ENCODE measurements at places on chromosomes 3 and 15.

DNA sequence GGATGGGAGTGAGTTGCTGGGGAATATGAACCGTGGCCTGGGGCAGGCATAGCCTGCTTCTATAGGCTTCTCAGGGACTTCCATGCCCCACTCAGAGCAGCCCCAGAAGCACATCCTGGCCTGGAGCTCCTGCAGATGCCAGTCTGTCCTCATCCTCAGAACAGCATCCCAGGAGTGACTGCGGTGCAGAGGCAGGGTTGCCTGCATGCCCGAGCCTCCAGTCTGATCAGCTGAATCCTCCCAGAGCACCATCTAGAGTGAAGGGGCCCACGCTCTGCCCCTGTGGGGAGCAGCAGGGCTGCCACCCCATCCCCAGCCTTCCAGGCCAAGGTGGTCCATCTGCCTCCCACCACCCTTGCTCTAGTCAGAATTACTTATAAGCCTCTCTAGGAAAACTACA lies 44.7 kb upstream of the APEH start:
- DNase-seq: no peak

GRCh38 chr3:183319371-183319770 lies 66.3 kb downstream of the B3GNT5 start:
- no peak for DNase-seq

- DNase-seq: no peak
Measured at GRCh38 chr3:49199900-49200281, 28.5 kb downstream of the KLHDC8B start.

- peak; percentile 15 for DNase-seq
Measured at GRCh38 chr3:169945313-169945712, 21.3 kb upstream of the SEC62 start.

DNA sequence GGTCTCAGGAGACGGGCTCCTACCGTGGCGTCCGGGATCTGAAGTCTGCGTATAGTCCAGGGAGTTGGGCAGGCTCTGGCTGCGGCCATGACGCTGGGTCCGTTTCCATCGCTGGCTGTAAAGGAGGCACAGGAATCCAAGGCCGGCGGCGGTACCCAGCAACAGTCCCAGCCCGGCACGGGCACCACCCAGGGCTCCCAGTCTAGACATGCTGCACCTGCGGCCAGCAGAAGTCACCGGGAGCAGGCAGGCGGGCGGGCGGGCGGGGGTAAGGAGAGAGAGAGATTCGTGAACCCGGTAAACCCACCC lies 526 bp downstream of the RMDN3 start:
- no peak for DNase-seq

GRCh38 chr15:46660096-46660842 lies 1025.4 kb downstream of the SQOR start:
- no peak for DNase-seq

GRCh38 chr3:42119561-42120355 lies 28.6 kb downstream of the TRAK1 start:
- no peak for DNase-seq

- DNase-seq: no peak
Measured at GRCh38 chr3:183475016-183475763, 46.8 kb upstream of the MCF2L2 start.

- DNase-seq: no peak
Measured at GRCh38 chr15:82958638-82959037, 6.1 kb upstream of the HOMER2 start.

DNA sequence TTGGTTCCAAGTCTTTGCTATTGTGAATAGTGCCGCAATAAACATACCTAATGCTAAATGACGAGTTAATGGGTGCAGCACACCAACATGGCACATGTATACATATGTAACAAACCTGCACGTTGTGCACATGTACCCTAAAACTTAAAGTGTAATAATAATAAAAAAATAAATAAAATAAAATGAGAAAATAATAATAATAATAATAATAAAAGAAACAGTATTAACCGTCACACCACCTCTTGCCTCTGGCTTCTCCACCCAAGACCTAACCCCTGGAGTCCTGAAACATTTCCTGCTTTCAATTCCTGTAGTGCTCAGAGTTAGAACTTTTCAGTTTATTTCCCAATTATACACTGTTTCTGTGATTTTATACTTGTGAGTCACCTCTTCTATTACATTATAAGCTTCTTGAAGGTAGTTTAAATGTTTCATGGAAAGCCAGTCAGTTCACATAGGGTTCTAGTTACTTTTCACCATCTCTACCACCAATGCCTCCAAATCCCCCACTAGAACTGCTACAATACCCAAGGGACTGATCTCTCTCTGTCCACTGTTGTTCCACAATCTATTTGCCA lies 18.4 kb upstream of the GHSR start:
- DNase-seq: no peak

DNA sequence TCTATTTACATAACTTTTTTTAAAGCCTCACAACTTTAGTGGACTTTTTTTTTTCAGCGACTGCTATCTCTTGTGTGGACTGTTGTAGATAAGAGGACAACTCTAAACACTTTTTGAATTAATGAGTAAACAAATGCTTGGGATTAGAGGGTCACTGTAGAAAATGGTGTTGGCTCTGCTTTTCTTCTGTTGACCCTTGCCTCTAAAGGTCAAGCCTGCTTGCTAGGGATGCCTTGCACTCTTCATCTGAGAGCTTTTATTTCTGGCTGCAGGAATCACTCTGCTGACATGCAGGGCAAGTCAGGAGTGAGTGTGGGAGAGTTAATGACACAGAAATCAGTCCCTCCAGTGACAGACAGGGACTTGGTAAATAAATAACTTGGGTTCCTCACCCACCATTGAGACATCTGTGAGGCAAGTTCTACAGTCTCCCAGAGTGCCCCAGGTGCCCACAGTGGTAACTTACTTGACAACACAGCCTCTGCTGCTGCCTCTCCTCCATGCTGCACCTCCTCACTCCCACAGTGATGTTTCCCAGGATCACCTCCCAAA lies 390.1 kb downstream of the IL20RB start:
- DNase-seq: no peak

DNA sequence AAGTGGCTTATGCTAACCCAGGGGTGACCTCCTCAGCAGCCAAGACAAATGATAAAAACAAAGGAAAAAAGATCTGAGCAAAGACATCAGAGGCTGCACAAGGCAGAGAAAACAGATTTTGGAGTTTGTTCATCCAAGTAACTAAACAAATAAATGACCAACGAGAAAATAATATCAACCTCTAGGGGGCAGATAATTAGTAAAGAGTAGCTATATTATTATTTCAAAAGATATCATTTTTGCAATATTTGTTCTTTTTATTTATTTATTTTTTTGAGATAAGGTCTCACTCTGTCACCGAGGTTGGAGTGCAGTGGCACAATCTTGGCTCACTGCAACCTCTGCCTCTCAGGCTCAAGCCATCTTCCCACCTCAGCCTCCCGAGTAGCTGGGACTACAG lies 101.8 kb downstream of the PCCB start:
- DNase-seq: no peak

DNA sequence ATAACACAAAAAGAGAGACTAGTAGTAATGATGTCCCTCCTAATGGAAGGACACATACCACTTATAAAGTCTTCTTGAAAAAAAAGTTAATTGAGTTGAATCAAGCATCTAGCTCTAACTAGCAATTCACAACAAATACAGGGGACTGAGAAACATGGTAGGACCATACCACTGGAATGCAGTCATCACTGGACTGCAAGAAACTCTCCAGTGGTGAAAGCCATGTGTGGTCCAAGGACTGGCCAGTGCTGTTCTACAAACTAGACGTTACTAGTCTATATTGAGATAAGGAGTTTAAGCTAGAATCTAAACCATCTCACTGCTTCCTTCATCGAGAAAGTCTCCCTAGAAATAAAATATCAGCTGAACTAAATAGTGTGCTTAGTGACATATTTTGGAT lies 16.7 kb downstream of the FBN1 start:
- DNase-seq: no peak

DNA sequence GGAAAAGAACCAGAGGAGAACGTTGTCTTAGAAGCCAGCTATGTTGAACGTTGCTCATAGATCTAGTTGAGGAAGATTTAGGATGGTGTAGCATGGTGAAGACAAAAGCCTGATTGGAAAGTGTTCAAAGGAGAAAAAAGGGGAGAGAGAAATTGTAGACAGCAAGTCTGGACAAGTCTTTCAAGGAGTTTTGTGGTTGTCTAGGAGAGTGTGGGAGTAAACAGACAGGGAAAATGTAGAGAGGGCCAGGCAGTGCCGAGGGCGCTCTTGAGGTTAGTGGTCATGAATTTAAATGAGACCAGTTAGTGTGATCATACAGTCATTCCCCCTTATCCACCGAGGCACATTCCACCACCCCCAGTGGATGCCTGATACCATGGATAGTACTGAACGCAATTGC lies 167.5 kb upstream of the IL12A start:
- DNase-seq: no peak

DNA sequence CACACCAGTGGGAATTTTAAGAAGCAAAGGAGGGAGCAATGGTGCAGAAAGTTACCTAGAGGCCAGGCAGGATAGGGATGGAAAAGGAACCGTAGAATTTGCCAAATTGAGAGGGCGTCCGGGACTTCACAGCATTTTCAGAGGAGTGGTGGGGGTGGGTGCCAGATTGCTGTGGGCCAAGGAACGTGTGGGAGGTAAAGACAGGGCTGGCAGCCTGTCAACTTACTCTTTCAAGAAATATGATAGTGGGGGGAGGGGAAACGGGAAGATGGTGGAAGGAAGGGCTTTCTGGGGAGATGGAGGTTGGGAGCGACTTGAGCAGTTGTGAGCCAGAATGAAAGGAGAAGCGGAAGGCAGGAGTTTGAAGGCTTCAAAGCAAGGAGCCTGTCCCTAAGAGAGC lies 1.4 kb upstream of the SLC6A11 start:
- no peak for DNase-seq

GRCh38 chr3:14124223-14124614 lies 451 bp downstream of the CHCHD4 start:
- DNase-seq: no peak

GRCh38 chr3:64021922-64022321 lies 1.4 kb downstream of the PSMD6 start:
- DNase-seq: no peak

- DNase-seq: no peak
Measured at GRCh38 chr3:171678971-171679492, 131.3 kb downstream of the PLD1 start.

GRCh38 chr3:177341736-177342419 lies 144.6 kb upstream of the TBL1XR1 start:
- no peak for DNase-seq

DNA sequence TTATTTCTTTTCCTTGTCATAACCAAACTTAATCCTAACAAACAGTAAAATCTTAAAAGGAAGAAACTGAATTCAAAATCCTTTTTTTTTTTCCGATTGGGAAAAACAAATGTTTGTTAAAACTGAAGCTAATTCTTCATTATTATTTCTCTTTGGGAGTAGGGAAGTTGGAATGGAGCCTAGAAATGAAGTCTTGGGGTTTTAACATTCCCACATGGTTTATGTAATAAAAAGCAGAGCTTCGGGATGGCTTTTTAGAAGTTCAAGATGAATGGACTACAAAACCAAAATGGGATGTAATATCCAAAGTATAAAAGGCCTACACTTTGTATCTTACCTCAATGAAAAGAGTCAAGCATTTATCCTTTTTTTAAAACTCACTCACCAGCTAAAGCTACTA lies 189.0 kb upstream of the TMC3 start:
- DNase-seq: no peak

DNA sequence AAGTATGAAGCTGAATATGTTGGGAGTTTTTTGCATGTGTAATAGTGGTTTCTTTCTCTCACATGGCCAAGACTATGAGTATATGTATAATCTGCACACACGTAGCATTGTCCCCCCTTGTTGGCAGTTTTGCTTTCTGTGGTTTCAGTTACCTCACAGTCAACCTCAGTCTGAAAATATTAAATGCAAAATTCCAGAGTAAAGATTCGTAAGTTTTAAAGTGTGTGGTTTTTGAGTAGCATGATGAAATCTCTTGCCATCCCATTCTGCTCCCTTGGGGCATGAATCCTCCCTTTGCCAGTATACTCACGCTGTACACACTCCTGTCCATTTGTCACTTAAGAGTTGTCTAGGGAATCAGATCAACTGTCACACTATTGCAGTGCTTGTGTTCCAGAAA lies 742.0 kb upstream of the CCDC54 start:
- no peak for DNase-seq

DNA sequence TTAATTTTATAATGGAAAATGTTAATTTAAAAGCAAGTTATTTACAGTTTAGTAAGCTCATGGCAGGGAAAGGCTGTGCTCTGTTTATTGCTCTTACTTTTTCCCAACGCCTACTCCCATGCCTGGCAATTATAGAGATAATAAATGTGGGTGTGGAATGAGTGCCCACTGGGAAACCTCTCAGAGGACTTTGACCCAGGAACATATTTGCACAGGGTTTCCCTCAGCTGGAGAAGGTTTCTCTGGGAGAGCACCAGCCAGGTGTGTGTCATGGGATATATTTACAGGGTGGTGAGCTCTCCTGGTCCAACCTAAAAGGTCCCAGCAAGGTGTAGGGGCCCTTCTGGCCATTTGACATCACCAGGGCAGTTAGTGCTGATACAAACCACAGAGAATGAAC lies 27.9 kb downstream of the ZNF710 start:
- no peak for DNase-seq

DNA sequence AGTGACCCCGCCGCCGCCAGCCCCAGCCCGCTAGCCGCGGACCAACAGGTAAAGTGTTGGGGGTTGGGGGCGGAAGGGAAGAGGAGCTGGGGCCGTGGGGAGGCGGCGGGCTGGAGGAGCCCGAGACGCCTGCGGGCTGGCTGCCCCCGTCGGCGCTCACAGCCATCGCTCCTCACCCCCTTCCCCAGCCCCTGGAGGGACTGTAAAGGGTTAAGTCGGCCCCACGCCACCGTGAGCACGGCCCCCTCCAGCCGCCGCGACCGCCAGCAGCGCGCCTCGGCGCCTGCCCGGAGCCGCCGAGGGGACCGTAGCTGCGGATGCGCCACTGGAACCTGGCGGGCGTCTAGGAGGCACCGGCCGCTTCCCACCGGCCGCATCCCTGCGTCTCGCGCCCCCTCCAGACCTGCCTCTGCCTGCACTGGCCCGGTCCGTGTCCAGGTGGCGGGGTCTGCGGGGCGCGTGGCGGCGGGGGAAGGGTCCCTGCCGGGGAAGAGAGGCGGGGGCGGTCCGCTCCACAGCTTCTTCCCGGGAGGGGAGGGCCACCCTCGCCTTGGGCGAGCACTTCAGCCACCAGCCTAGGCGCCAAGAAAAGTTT lies 522 bp downstream of the MED12L start:
- peak; percentile 1 for DNase-seq

Data from activated naive CD4-positive, alpha-beta T cell (primary cell).